ENCODE measurements at places on chromosomes 7 and 10.

DNA sequence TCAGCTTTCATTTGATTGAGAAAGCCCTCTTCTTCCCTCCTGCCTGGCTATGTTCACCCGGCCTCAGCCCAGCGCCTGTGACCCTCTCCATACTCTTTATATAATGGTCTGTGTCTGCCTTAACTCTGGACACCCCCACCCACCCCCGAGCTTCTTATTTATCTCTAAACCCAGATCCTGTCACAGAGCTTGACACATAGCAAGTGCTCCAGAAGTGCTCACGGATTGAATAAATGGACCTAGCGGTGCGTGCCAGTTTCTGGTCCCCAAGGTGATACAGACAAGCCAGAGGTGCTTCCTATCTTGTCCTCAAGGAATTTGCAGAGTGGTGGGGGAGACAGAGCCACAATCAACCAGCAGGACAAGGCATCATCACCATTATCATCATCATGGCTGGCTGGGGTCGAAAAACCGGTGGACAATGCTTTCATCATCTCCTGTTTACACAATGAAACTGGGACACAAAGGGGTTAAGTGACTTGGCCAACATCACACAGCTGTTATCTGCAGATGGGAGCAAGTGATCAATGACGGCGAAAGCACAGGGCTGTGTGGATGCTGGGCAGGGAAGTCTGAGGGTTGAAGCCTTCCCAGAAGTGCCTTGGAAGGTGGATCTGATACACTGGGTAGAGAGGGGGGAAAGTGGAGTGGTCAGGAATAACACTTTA is 2.2 kb upstream of the LOXL4 start:
- DNase-seq = no peak

DNA sequence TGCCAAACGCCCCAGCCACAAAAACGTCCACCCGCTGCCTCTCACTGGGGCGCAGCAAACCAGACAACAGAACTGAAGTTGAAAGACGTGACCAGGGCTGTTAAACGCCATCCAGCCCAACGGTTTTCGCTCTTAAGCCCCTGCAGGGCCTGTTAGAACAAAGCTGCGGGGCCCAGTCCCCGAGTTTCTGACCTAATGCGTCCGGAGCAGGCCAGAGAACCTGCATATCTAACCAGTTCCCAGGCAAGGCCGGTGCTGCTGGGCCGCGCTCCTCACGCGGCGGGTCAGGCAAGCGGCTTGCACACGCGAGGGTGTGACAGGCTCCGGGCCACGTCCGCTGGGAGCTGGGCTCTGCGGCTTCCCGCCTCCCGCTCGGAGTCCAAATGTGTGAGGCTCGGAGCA is 87.0 kb downstream of the PTPRN2 start:
- no peak for DNase-seq

- no peak for DNase-seq
Observed at GRCh38 chr10:6250745-6251144, 48.0 kb downstream of the PFKFB3 start.

- no peak for DNase-seq
Observed at GRCh38 chr10:131184503-131184902, 127.0 kb downstream of the TCERG1L start.

DNA sequence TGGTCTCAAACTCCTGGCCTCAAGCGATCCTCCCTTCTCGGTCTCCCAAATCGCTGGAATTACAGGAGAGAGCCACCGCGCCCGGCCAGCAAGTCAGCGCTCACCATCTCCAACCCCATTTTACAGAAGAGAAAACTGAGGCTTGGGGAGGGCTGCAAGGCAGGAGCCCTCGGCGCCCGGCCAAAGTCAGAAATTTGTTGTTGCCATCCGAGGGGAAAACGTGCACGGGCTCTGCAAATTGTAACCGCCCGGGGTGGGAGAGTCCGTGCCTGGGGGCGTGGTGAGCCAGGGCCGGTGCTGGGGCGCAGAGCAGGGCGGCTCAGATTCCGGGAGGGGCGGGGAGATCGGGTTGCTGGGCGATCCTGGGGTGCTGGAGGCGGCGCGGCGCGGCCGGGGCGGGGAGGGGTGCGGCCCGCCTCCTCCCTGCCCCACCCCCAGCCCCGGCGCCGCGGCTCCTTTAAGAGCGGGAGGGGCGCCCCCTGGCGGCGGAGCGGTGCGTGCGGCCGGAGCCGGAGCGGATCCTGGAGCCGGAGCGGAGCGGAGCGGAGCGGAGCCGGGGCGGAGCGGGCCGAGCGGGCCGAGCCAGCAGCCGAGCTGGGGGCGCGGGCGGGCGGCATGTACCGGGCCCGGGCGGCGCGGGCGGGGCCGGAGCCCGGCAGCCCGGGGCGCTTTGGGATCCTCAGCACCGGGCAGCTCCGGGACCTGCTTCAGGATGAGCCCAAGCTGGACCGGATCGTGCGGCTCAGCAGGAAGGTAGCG is at the start of gene VPS37D:
Gene VPS37D (plus strand): TSS at position 488 of the 759 bp plus-strand sequence. CDS start 128 bp downstream, at position 616.
- DNase-seq = peak; percentile 68
